ENCODE measurements at places on chromosomes 6 and 20. TPM values are rescaled to one million over a fixed set of nuclear protein-coding genes. Genes with fewer than 3 reads are reported as not detected.

The GFOD1 gene
- total RNA-seq: 8.5 TPM

DNA sequence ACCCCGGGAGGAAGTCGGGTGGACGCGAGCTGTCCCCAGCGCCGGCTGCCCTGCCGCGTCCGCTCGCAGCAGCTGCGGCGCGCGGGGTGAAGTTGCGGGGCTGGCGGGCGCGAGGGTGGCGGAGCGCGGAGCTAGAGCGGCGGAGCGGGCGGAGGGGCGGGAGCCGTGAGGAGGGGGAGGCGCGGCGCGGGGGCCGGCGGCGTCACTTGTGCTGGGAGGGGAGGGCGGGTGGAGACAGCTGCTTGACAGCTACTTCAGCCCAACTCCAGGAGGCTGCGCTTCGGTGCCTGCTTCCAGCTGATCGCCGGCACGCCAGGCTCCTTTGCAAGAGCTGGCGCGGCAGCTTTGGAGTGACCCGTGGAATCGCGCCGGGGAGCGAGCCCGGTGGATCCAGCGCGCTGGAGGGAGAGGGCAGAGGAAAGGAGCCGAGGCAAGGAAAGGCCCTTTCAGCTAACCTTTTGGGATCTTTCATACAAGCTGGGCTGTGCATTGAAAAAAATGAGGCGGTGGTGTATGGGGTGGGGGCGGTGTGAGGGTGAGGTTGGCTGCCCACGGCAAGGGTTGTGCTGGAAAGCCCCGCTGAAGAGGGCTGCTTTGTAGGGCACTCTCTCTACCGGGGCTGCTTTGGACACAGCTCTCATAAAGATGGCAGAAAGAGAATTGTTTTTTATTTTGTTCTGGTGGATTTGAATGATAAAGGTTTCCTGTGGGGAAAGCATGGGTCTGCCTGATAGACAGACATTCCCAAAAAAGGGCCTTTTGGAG, 24.6 kb downstream of the RIPOR2 start:
- DNase-seq: peak; percentile 81

GRCh38 chr20:1144401-1145172, 26.2 kb downstream of the PSMF1 start:
- DNase-seq: no peak

DNA sequence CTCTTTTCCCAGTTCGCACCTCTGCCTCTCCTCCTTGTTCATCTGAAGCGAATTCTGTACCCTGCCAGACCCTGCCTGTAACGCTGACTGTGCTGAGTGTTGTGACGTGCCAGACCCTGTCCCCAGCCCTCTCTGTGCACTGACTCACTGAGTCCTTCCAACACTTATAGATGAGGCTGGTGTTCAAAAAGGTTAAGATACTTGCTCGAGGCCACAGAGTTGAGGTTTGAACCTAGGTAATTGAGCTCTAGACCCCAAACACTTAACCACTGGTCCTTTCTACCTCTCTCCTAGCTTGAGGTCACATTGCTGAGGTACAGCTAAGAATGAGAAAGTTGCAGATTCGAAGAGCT, 45.7 kb upstream of the NEDD9 start:
- no peak for DNase-seq

Data from thyroid gland (tissue), 4 donors.